ENCODE measurements at places on chromosomes 16 and 17.

DNA sequence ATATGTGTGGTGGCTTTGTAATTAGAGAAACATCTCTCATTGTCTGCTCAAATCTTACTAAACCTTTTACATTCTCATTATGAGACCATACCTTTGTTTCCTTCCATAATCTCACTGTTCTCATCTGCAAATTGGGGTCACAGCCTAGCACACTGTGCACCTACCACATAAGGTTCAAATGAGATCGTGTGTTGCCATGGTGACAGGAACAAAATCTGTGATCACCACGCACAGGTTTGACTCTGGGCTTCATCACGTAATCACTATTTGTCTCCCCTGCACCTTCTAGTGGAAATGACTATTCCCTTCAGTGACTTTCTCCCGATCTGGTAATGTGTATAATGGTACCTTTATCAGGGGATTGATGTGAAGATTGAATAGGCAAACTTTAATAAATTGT is 26.1 kb downstream of the CDH8 start:
- no peak for DNase-seq

- no peak for DNase-seq
These were observed 13.3 kb downstream of the EIF4A3 start for GRCh38 chr17:80133626-80133970.

DNA sequence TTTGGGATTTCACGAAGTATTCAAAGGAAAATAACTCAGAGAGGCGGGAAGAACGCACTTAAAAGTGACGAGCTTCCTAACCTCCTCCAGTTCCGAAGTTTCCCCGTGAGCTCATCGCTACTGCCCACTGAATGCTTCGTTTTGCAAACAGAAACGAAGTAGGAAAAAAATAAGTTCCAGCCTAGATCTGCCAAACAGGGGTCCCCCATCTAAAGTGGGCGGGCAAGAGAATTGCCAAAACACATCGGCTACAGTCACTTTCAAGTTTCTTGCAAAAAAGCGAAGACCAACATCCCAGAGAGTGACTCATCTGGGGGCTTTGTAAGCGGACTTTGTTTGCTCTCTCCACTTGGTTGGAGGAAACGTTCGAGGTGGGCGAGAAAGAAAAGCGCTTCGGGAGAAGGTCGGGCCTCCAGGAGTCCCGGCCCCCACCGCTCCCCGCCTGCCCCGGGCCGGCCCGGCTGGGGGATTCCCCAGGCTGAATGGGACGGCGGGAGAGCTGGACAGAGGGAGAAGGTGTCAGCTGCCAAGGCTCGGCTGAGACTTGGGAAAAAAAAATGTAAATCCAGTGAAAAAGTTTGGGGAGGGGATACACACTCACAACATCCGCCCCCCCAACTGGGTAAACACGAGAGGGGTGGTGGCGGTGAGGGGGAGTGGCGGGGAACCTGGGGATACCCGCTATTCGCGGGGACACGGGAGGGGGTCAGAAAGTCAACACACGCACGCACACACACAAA is 1.0 kb downstream of the VEZF1 start:
- no peak for DNase-seq

GRCh38 chr17:13362341-13363122 is 239.2 kb downstream of the HS3ST3A1 start:
- DNase-seq, result no peak

Measured in epithelial cell of proximal tubule (primary cell).